ENCODE measurements at places on chromosomes 1 and 21. TPM values are rescaled to one million over a fixed set of nuclear protein-coding genes. Genes with fewer than 3 reads are reported as not detected.

SYDE2 gene
- total RNA-seq = 24.2 TPM

GRCh38 chr1:145690587-145691558, 16.3 kb downstream of the PDZK1 start:
- DNase-seq = no peak

GRCh38 chr1:84164567-84165021, 20.5 kb downstream of the PRKACB start:
- no peak for DNase-seq

DNA sequence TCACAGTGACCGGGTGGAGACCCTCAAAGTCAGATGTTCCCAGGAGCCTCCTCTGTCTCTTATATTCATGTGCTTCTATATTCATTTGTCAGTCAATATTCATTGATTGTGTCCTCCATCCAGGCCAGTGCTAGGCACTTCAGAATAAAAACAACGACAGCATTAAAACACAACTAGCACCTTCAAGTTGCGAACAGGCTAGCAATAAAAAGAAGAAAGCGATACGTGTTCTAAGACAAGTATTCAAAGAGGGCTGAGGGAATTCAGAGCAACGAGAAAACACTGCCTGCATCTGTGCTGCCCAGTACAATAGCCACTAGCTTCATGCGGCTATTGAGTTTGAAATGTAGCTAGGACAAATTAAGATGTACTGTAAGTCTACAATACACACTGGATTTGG, 138.0 kb downstream of the PLXNA2 start:
- DNase-seq = no peak

DNA sequence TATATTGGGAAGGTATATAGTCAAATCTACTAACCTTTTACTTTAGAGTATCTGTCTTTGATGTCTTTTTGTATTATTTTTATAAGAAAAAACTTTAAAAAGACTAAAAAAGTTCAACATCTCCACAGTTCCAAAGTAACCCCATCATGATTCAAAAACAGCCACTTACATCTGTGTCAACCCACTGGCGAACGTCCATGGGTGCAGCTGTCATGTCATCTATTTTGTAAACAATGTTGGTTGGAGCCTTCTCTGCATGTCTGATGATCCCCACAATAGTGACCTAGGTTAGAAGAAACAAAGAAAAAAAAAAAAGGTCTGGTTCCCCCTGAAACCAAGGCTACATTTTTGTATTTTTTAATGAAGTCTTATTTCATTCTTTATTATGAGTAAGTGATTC, 28.0 kb upstream of the SMPDL3B start:
- no peak for DNase-seq

DNA sequence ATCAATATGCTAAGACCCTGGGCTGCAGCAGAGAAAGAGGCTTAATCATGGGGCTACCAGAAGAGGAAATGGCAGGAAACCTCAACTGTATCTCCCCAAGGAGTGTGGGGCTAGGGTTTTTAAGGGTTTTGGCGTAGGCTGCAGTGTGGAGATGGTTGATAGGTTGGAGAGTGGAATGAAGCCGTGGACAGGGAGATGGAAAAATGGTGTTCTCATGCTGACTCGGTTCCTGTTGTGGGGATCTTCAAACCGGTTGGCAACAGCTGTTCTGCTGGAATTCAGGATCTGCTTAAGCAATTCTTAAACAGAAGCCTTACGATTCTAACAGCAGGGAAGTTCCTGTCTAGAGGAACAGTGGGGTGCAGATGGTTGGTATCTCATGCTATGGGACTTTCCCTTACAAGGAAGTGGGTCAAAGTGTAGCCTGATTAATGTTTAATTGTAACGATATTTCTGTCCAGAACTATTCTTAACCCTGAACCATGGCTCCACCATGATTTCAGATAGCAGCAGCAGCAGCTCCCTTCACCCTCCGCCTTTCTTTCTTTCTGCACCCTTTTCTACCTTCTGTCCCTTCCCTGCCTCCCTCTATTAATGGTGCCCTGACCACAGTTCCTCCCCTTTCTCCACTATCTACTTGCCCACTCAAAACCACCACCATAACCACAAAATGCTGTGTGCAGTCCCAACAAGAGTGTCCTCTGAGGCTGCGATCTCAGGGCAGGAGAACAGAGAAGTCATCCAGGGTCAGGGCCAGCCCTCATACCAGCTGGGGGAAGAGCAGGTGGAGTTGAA, 30.8 kb downstream of the RSPH1 start:
- DNase-seq = no peak

Measured in progenitor cell of endocrine pancreas (in vitro differentiated cells).